ENCODE measurements at places on chromosomes 6 and 20. TPM values are rescaled to one million over a fixed set of nuclear protein-coding genes. Genes with fewer than 3 reads are reported as not detected.

SDC4 gene
- polyA plus RNA-seq, result 196 TPM

DNA sequence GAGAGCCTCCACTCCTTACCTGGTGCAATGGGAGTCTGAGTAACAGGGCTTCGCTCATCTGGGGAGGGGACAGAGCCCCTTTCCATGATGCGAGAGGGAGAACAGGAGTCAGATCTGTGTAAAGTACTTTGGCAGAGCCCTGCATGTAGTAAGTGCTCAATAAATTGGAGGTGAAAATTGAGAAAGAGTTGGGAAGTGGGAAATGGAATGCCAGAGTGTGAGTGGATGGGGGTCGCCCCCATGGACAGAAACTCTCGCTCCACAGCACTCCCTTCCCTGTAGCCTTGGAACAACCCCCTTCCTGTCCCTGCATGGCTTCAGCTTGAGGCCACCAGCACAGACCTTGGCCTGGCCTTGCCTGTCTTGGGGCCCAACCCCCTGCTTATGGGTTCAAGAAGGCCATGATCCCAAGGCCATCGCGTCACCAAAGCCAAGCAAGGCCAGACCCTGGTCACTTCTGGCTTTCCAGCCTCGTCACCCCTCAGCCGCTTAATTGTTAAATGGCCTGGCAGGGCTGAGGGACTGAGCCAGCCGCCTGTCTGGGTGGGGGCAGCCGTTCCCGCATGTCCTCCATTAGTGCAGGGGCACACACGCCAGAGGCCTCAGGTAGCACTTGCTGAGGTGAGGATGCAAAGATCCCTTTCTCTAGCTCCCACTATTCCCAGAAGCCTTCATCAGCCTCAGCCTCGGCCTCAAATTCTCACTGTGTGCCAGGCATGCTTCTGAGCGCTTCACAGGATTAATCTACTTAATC lies 93.7 kb upstream of the PTPN1 start:
- no peak for DNase-seq

GRCh38 chr6:31225735-31226134 lies 46.2 kb downstream of the HLA-C start:
- no peak for DNase-seq

DNA sequence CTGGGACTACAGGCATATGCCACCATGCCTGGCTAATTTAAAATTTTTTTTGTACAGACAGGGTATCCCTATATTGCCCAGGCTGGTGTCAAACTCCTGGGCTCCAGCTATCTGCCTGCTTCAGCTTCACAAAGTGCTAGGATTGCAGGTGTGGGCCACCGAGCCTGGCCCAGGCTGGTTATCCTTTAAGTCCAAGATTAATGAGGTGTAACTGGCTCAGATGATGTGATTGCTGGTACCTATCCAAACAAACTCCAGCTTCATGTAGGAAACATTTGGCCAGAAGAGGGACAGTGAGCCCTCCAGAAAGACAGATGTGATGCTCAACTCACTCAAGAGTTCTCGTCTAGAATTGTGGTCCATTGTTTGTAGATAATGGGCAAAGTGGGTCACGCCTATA lies 9.2 kb upstream of the ZNF318 start:
- DNase-seq, result no peak

ABT1 gene
- 16.4 TPM for polyA plus RNA-seq

- no peak for DNase-seq
These were observed 71.5 kb downstream of the CRYBG1 start for GRCh38 chr6:106431972-106432371.

DNA sequence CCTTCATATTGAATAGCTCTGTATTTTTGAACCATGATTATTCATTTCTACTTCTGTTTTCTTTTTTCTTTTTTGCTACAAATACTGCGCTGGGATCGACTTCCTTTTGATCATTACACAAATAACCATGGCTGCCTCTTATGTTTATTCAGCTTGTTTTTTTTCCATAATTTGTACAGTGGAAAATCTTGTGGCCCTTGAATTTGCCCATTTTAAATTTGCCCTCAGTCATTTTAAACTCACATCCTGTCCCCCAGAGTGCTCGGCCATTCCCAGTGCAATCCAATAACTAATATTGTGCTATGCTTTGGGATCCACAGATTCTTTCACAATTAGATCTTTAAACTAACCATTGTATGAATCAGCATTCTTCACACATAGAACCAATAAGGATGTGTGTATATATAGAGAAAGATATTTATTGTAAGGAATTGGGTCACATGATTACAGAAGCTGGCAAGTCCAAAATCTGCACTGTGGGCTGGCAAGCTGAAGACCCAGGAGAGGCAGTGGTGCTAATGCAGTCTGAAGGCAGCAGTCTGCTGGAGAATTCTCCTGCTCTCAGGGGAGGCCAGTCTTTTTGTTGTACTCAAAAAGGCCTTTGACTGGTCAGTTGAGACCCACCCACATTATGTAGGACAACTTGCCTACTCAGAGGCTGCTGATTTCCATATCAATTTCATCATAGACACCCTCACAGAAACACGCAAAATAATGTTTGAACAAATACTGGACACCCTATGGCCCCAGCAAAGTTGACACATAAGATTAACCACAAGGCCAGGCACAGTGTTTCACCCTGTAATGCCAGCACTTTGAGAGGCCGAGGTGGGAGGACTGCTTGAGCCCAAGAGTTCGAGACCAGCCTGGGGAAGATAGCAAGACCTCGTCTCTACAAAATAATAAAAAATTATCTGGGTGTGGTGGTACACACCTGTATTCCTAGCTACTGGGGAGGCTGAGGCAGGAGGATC lies 147.1 kb downstream of the MTHFD1L start:
- DNase-seq, result no peak
